Hematopoietic multipotent progenitor cell treated with erythropoietin and hydrocortisone succinate and interleukin-3 and kit ligand, for 6 days (in vitro differentiated cells): ENCODE measurements at places on chromosomes 16 and 17.
A peak's percentile ranks its signal among the peaks of the same experiment; 100 is the strongest.

DNA sequence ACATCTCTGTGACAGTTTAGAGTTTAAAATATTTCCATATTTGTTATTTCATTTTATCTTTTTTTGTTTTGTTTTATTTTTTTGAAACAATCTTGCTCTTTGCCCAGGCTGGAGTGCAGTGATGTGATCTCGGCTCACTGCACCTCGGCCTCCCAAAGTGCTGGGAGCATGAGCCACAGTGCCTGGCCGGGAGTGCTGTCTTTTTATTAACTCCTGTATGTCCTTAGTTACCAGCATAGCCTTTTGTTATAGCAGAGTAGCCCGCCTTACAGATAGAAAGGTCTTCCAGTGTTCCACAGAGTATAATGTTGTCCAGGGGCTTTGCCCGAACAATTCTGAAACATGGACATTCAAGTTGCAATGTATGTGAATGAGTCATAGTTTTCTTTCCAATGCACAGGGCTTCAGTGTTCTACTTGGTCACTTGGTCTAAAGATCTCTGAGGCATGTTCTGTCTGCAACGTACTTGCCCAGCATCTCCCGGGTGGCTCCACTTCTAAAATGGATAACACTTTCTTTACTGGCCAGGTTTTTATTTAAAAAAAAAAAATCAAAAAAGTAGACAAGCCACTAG, 125.6 kb downstream of the KCNJ18 start:
- DNase-seq: no peak

GRCh38 chr16:89506113-89506504, 2.1 kb upstream of the SPG7 start:
- peak; percentile 59 for DNase-seq

- no peak for DNase-seq
These were observed 301.9 kb upstream of the TBX2 start for GRCh38 chr17:61097781-61098180.

DNA sequence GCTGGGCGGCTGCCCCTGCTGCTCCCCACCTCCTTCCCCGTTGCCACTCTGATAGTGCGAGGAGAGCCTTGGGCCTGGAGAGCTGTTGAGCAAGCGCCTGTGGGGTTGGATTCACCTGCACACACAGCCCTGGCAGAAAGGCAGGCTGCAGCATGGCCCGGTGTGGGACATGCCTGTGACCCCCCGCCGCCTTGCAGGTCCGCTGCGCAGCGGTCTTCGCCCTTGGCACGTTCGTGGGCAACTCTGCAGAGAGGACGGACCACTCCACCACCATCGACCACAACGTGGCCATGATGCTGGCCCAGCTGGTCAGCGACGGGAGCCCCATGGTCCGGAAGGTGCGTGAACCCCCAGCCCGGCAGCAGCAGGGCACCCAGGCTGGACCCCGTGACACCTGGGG, 106.8 kb upstream of the CHMP6 start:
- DNase-seq: no peak

DNA sequence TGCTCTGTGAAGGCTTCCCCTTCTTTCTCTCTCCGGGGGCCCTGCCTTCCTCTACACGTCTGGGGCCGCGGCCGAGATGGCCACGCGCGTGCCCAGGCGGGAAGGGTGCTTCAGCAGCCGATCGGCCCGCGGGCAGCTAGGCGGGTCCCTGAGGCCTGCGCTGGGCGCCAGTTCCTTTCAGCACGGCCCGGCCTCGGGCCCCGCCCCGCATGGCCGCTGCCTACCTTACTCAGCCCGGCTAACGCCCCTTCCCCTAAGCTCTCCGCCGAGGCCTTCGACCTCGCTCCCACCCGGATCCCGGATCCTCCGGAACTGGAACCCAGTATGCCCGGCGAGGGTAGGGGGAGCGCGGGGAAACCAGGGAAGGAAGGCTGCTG, 335 bp downstream of the TMEM11 start:
- peak; percentile 54 for DNase-seq

DNA sequence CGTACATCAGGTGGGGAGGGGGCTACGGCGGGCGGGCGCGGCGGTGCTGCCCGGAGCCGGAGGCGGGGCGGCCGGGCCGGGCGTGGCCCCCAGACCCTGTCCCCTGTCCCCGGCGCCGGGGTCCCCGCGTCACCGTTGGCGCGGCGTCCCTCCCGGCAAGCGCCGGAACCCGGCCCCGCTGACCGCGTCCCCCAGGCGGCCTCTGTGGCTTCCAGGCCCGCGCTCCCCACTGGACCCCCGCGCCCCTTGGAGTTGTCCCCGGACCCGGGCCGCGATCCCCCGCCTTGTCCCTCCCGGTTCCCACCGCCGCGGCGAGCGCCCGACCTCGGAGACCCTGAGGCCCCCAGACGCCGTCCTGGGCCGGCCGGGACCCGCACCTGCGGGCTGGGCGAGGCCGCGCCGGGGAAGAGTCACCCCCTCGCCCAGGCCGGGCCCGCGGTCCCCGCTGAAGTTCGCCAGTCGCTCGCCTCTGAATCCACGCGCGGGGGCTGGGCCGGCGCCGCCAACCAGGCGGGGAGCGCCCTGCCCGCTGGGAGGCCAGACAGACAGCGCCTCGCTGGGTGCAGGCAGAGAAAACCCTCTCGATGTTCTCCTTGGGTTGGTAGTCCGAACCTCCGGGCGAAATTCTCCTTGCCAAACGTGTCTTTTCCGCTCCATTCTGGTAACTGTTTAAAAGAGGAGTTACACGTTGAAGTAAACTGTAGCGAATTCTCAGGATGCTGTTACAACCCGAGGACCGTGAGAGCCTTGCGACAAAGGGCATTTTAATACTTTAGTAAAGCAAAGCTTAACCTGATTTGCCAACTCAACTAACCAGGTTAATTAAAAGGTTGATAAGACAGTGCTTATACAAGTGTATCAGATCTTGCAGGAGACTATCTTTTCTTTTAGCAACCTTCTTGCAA, 761 bp downstream of the GAN start:
- peak; percentile 67 for DNase-seq

- no peak for DNase-seq
These were observed 16.0 kb downstream of the CAPN15 start for GRCh38 chr16:543301-544164.

DNA sequence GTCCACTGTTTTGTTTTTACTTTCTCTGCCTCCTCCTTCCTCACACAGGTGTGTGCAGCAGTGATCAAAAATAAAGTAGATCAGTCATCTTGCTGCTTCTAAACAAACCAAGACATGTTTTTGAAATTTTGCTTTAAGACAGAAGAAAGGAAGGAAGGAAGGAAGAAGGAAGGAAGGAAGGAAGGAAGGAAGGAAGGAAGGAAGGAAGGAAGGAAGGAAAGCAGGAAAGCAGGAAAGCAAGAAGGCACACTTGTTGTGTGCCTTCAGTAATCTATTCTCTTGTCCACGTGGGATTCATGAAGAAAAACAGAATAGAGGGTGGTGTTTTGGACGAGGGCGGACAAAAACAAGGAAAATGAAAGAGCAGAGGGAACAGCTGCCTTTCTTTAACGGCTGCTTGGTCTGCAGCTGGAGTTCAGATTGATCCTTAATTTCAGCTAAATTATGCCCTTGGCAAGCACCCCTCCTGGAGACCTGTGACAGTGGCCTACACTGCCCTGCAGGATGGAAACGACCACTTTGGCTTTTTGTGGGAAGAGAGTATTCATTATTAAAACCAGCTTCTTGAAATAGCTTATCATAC, 188.5 kb upstream of the IRX3 start:
- DNase-seq: no peak

GRCh38 chr16:84194018-84194417, 3.1 kb downstream of the ADAD2 start:
- DNase-seq: no peak

DNA sequence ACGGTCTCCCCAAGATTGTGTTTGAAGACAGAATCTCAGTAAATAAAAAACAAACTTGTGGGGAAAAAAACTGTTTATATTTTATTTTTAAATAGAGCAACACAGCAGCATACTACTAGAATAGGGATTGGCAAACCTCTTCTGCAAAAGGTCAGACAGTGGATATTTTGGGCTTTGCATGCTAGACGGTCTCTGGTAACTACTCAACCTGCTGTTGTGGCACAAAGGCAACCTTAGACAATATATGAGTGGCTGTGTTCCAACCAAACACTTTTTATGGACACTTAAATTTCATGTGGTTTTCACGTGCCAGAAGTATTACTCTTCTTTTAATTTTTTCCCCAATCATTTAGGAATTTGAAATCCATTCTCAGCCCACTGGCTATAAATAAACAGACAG, 55.0 kb downstream of the IRX5 start:
- DNase-seq: no peak

DNA sequence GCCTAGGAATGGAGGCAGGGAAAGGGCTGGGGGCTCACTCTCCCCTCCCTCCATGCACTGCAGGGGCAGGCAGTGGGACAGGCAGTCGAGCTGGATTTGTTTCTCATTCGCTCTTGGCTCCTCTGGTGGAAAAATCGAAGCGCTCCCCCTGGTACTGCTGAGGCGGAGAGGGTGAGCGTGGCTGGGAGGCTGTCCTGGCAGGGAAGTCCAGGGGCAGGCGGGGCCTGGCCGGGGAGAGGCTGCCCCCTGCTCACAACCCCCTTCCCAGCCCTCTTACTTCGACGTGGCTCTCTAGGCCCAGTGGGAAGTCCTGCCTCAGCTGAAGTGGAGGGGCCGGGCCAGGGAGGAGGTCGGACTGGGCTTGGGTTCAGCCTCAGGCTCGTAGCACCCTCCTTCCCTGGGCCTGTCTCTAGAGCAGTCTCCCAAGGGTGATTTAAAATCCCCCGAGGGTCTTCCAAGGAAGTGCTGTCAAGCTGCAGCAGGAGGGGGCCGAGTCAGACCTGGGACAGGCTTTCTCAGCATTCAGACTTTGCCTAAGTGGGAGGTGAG, 16.5 kb upstream of the TMEM92 start:
- no peak for DNase-seq

DNA sequence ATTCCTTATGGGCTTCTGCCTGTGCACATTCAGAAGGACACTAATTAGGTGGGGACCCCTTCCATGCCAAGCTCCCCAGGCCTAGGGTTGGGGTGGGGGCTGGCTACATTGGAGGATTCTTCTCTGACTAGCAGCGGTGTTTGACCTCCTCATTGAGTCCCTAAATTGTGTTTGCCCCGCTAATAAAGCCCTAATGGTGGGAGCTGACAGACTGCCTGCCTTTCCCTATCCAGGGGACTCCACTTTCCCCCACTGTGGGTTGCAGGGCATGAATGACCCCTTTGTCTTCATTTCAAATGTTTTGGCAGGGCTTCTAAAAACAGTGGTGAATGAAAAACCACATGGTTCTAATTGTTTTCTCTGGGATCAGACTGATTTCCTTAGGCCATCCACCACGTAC, 476.8 kb upstream of the CDH11 start:
- no peak for DNase-seq

DNA sequence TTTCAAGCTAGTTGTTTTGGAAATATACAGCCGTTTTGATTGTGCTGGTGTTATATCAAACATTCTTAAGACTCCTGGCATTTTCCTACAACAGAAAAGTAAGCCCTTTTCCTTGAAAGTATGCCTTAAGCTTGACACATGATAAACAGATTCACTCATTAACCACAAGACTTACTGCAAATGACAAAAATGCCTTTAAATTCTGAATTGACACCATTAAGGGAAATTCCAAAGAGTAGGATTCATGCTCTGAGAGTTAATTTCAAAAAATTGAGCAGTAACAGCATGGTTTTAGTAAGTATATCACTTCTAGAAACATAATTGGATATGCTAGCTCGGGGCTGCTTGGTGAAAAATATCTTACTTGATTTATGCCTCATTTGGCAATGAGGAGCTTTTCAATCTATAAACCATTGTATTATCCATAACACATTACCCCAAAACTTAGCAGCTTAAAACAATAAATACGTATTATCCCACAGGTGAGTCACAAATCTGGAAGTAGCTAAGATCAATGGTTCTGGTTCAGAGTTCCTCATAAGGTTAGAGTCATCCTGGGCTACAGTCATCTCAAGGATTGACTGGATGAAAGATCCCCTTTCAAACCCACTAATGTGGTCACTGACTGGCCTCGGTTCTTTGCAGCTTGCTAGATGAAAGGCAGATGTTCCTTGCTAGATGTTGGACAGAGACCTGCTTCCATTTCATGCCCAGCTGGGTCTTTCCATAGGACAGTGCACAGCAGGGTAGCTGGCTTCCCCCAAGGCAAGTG, 8.2 kb upstream of the PHAF1 start:
- no peak for DNase-seq

DNA sequence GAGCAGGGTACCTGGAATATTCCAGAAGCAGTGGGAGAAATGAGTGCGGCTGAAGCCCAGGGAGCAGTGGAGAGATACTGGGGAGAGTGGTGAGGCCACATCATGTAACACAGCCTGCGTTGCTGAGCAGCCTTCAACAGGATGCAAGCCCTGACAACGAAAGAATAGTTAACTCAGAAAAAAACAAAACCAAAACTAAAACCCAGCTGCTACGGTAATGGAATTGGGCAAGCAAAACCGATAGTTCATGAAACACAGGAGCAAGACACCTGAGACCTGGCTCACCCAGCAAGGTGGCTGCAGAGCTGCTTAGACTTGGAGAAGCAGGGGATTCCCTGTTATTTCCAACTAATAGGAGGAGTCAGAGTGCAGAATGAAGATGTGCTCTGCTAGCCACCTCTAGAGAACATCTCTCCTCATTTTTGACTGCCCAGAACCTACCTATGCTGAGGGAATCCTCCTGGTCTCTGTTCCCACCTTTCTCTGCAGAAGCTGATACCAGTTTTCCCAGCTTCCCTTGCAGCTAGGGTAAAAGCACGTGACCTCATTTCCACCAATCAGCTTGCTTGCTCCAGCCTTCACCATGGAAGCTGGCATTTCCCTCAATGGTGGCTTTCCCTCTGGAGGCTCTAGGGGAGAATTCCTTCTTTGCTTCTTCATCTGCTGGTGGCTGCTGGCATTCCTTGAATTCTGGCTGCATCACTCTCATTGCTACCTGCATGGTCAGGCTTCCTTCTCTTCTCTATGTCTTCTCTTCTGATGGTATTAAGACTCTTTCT, 59.4 kb upstream of the XYLT1 start:
- no peak for DNase-seq

GRCh38 chr16:57646388-57647039, 18.1 kb downstream of the ADGRG1 start:
- DNase-seq: peak; percentile 58

GRCh38 chr17:55166506-55166905, 98.3 kb upstream of the HLF start:
- no peak for DNase-seq

DNA sequence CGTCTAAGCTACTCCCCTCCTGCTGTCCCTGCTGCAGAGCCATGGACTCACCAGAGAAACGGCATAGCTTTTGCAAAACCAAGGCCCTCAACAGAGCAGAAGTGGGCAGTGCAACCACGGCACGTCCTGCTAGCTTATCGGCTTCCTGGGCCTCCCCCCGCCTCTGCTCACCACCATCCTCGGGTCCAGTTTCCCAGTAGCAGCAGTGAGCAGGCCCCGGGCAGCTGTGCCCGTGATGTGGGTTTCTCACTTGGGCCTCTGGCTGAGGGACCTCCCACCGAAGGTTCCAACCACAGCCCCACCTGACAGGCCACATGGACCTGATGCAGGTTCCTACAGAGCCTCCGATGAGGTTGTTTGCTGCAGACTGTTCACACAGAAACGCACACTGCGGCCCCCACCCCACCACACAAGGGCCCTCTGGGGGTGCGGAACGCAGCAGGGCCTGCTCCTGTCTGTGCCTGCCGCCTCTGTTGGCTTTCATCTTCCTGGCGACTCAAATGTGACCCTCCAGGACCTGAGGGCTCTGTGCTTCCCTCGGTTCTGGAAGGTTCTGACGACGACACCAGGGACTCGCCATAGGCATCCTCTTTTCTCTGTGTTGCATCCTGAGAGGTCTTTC, 24.8 kb downstream of the PDIA2 start:
- peak; percentile 17 for DNase-seq
